CD4-positive, alpha-beta T cell treated with Interferon gamma for 1 hour (primary cell): ENCODE measurements at places on chromosomes 5 and 9.

GRCh38 chr9:127838375-127839078, 15.9 kb downstream of the ENG start:
- peak; percentile 59 for DNase-seq

DNA sequence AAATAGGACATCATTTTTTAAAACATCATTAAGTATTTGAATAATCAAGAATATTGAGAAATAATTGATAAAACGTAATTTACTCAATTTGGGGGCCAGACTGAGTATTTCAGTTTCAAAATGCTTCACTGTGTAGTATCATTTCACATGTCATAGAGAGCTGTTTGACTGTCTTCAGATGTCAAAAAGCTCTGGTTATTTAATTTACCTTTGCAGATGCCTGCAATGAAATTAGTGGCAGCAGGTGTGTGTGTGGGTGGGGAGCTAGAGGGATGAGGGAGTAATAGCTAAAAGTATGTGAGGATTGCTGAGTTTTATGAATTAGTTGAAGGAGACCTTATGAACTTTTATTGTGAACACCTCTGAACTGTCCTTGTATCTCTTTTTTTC, 567.2 kb upstream of the MEF2C start:
- DNase-seq, result no peak

DNA sequence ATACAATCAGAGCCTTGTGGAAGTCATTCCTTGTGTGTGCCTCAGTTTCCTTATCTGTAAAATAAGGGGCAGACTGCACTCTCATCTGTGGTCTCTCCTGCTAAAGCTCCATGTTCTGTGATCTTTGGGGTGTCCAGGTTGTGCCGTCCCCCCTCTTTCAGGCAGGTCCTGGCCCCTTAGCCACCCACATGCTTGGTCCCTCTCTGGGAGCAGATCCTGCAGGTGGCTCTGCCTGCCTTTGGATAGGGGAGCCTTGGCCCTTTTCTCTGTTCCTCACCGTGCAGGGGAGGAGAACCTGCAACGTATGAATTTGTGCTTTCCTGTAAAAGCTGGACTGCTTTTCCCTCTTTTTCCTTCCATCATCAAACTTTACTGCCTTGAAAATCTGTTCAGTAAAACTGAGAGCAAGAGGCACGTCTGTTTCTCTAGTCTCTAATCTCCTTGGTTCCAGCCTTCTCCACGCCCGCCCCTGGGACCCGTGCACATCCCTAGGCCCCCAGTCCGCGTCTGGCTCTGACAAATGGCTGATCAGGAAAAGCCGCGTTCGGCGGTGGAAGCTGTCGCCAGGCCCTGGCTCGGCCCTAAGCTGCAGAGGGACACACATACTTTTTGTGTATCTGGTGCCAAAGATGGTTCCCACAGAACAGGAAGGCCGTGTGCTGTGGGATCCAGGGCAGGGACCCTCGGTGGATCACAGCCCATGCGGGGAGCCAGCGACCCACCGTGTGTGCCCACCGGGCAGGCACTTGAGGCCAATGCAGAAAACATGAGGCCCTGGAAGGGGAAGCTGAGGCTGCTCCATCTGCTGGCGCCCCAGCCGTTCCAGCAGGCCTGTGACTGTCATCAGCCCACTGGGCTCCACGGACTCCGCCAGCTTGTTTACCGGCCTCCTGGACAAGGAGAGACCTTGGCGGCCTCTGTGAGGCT, 43.4 kb upstream of the COL5A1 start:
- DNase-seq, result no peak

DNA sequence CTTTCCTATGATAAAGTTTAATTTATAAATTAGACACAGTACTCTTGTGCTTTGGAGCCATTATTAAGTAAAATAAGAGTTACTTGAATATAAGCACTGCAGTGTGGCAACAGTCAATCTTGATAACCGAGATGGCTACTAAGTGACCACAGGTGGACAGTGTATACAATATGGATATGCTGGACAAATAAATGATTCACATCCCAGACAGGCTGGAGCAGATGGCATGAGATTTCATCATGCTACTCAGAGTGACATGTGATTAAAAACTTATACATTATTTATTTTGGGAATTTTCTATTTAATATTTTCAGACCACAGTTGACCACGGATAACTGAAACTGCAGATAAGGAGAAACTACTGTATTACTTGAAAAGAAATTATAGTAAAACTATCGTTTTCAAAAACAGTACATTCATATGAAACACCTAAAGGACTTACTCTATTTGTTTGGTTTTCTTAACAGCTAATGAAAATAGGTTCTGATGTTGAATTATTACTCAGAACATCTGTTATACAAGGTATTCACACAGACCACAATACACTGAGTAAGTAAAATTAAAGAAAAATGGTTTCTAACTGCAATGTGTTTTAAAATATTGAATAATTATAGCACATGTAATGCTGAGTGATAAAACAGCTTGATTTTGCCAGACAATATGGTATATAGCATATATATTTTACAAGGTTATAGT, 16.0 kb downstream of the LYRM7 start:
- no peak for DNase-seq

DNA sequence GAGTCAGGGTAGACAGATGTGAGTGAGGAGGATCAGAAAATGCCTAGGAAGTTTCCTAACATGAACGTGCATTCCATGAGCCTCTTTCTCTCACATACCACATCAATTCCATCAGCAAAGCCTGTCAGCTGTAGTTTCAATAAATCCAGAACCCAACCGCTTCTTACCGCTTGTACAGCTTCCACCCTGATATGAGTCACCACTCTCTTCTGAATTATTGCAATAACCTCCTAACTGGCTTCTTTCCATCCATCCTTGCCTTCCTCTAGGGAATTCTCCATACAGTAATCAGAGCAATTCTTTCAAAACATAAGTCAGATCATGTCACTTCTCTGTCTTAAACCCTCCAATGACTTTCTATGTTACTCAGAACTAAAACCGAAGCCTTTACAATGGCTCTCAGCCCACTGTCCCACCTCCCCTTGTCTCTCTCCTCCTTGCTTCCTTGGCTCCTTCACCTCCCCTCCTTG, 8.1 kb upstream of the RAD23B start:
- no peak for DNase-seq
